Stimulated activated CD4-positive, alpha-beta T cell treated with anti-CD3 and anti-CD28 coated beads, TNF-alpha, amount 100 ng/mL, for 1 hour (primary cell): ENCODE measurements at places on chromosomes 3 and 15.

GRCh38 chr15:60385620-60386552 is 11.9 kb downstream of the ANXA2 start:
- no peak for DNase-seq

DNA sequence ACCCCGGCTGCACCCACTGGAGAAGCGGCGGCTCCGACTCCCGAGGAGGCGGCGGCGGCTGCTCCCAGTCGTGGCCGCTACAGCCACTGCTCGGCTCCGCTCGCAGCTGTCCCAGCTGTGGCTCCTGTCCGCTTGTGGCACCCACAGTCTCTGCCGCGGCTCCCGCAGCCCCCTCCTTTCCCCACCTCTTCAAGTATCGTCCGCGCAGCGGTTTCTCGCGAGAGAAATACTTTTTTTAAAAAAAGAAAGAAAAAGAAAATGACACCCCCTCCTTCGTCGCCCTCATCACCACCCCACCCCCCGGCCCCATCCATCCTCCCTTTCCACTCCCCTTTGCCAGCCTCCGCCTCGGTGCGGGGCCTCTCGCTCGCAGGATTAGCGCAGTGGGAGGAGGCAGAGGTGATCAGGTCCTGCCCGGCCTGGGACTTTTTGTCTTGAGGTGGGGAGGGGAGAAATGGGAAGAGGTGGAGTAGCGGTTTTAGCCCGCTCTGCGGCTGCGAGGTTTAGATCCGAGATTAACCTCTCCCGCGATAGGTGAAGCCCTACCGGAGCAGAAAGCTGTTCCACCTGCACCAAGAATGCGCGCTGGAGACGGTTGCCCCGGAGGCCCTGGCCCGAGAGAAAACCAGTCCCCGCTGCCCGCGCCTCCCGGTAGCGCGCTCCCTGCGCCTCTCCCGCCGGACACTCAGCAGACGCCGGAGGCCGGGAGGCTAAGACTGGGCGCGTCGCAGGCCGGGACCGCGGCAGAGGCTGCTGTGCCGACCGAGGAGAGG is at the start of gene FBN1:
Gene FBN1, minus strand, starts transcription at position 152 of the 773 bp plus-strand sequence. CDS start 940 bp downstream, outside the sequence.
- no peak for DNase-seq

GRCh38 chr15:89068325-89068784 is 19.9 kb upstream of the ABHD2 start:
- DNase-seq: no peak

DNA sequence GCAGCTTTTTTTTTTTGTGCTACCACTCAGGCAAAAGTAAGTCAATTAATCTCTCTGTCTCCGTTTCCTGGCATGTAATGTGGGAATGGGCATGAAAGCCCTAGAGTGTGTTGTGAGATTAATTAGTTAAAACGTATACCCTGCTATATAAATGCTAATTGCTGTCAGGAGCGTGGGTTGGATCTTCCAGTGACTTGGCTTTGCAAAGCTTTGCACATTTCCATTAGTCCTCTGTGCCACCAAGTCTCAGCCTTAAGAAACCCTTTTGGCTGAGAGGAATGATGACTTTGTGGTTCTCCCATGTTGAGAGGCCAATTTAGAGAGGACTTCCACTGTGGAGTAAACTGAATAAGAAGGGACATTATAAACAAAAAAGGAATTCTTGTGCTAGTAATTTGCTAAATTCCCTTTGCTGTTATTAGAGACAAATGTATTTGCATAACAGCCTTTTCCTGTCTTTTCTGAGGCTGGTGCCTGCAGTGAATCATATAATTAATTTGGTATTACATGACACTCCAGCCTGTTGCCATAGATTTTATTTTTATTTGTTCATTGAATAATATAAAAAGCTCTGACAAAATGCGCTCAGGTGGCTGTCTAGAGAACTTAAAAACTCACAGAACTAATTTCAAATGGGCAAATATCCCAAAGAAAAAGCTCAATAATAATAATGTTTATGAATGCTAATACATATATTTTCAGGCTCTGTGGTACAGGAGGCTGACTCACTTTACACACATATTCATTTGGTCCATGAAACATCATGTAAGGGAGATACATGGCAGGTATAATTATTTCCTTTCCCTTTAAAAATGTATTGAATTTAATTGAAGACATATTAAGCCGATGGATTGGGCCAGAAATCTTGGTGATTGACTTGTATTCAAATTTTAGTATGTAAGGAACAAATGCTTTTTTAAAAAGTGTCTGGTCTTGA is 82.7 kb downstream of the IL1RAP start:
- DNase-seq: no peak

DNA sequence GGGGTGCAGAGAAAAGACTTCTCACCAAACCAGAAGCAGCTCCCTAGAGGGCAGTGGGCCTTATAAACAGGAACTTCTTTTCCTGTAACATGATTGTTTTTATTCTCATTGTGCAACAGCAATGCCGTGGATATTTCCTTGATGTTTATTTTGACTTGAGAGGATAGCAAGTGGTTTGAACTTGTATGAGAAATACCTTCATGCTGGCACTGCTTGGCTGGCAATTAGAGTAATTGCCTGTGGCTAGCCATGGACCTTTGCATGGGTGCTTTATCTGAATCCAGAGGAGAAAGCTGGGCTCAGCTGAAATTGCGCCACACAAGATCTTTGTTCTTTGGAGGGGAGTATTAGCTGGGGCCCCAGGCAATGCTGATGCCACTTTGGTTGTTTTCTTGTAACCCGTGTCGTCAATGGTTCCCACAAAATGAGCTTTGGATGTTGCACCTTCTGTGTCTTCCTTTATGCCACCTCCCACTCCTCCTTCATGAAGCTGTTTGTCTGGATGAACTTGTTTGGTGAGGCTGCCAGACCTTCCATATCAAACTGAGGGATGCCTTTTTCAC is 37.9 kb downstream of the CMTM8 start:
- DNase-seq: no peak
